ENCODE measurements at places on chromosomes 7 and 10.

DNA sequence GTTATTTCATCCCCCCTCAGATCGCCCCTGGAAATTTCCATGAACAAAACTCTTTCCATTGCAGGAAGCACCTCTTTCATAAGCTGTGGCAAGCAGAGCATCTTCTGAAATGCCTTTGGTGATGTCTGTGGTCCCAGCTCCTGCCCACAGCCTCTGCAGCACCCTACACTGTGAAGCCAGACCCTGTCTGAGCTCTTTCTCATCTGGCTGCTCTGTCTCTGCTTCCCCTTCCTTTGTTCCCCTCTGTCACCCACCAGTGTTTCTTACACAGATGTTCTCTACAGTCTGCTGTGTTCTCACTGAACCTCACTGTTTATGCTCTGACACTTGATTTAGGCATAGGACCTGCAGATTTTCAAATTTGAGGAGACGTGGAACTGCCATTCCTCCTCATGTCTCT lies 1.9 kb upstream of the TAS2R39 start:
- no peak for DNase-seq

GRCh38 chr7:150753239-150753638 lies 16.0 kb downstream of the GIMAP5 start:
- DNase-seq, result no peak

GRCh38 chr7:110831419-110831818 lies 259.5 kb upstream of the LRRN3 start:
- DNase-seq, result no peak

- DNase-seq, result no peak
Measured at GRCh38 chr10:128125416-128125943, 743 bp downstream of the MKI67 start.

Measured in stimulated activated CD8-positive, alpha-beta memory T cell treated with anti-CD3 and anti-CD28 coated beads, Interleukin-7, amount 100 ng/mL, for 1 hour (primary cell).